ENCODE measurements at places on chromosomes 3 and 15.

GRCh38 chr3:155572085-155572484, 172.8 kb downstream of the PLCH1 start:
- no peak for DNase-seq

GRCh38 chr15:79169526-79170133, 79.0 kb upstream of the RASGRF1 start:
- no peak for DNase-seq

DNA sequence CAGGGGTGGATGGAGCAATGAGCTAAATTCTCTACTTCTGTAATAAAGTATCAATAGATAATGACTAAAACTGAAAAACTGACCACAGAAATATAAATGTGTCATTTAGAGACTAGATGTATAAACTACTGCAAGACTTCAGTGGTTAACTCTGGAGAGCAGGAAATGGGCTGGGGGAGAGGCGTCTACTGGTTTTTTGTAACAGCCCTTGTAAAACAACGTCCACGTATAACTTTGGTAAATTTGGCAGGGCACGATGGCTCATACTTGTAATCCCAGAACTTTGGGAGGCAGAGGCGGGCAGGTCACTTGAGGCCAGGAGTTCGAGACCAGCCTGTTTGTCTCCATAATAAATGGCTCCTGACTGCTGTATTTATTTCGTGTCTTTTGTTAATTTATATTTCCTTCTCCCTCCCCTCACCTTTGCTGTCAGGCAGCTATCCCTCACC, 12.5 kb downstream of the RAB27A start:
- DNase-seq = peak; percentile 32

DNA sequence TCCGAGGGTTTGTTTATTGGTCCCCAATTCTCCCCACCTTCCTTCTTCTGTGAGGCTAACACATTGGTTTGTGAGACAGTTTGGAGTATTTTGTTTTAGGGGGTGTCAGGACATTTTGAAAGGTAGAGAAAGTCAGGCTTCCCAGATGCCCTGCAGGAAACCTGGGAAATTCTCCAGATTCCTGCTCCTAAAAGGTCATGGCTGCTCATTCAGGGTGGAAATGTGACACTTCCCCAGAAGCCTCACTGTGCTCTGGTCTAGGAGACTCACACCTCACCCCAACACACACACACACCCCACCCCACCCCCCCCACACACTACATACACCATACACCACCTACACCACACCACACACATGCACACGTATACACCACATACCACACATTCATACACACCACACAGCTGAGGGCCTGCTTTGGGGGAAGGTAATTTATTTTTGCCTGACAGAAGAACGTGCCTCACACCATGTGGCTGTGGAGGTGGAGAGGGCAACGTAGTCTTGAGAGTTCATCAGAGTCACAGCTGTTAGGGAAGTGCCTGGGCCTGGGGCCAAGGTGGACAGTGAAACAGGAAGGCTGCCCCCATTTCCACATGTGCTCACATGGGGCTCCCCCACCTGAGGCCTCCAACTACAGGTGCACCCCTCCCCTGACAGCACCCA, 40.4 kb upstream of the LIMD1 start:
- no peak for DNase-seq

DNA sequence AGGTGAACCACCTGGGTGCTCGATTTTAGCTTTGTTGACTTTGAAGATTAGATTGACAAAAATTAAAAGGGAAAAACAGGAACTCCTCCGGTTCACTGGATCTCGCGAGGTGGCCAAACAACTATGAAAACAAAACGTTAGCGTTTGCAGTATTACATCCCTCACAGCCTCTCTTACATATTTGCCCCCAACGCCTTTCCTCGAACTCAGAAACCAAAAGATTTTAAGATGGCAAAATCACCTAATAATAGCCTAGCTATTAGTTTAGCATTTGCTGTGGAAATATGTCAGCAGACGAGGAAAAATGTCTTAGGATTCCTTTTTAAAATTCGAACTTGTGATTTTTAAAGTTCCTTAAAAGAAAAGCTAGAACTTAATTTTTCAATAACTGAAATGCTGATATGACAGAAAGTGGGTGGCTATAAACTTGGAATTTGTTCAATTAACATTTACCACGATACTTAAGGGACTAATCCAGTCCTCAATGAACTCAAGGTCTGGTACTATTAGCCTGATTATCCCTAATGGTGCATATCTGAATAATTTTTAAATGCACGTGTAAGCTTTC, 491 bp upstream of the SENP7 start:
- peak; percentile 10 for DNase-seq

- no peak for DNase-seq
Observed at GRCh38 chr3:197311591-197311990, 13.2 kb upstream of the DLG1 start.

DNA sequence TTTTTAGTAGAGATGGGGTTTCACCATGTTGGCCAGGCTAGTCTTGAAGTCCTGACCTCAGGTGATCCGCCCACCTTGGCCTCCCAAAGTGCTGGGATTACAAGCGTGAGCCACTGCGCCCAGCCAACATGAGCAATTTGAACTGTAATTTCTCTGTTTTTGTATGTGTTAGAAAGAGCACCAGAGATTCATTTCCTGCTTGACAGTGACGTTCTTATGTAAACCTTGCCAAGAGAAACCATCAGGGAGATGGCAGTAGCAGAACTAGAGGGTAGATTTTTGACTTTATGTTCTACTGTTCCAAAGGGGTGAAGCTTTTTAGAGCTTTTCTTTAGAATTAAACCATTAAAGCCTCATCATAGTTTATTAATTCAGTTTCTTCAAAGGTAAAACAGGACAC, 148.1 kb upstream of the UMPS start:
- no peak for DNase-seq

- no peak for DNase-seq
Observed at GRCh38 chr15:43268111-43269105, 1.7 kb upstream of the TGM5 start.

DNA sequence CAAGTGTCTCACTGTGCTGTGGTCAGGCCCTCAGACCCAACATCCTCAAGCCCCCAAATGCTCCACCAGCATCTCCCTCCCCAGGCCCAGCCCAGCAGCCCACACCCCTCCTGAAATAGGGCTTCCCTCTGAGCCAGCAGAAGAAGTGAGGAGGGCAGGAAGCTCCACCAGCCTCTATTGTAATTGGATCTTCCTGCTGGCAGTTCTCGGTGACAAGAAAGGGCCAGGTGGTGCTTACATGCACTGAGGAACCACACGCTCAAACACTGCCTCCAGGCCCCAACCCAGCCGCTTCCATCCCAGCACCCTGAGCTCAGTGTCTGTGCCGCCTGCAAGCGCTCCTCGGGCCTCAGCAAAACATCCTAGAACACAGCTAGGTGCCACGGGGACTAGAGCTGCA, 96.7 kb downstream of the ATP10A start:
- no peak for DNase-seq

DNA sequence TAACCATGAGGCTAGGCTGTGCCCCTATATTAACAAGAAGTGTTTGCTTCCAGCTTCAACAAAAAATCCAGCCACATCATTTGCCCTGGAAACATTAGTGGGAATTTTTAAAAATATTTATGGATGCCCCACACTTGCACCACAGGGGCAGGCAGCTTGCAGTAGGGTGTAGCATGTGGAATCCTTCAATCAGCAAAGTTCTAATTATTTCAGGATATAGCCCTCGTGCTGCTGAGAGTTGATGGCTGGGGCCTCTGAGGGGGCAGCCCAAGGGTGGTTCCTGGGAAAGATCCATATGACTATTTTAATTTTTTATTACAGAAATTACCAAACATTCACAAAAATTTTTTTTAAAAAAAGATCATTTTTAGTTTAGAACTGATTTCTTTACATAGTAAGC, 35.1 kb upstream of the LMCD1 start:
- DNase-seq = no peak

DNA sequence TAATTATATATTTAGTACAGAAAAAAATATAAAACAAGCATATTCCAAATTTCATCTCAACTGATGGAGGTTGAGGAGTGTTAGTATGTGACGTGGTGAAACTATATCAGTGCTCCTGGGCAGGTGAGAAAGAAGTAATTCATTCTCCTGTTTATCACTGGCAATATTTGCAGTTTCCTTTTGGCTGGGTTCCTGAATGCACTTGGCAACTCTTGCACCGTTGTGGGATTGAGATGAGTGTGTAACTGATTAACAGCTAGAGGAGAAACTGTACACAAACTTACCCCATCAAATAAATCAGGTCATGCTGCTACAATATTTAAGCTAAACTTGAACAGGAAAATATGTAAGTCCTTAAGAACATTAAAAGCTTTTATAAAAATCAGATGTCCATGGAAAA, 2.1 kb upstream of the ATP13A4 start:
- DNase-seq = no peak

DNA sequence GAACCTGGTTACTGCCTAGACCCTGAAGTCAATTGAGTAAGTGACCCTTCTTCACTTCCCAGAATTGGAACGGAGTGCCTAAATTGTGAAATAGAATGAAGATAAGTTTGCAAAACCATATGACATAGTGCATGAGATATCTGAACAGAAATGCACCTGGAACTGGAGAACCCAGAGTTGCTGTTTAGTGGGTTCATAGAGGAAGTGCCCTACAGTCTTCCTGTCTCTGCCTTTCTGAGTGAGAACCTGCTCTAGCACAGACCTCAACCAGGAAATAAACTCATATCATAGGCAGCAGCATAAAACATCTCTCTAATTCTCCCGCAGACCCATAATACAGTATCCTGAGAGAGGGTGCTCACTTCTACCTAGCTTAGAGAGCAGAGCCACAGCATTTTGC, 82.9 kb downstream of the EOMES start:
- no peak for DNase-seq

- no peak for DNase-seq
Observed at GRCh38 chr3:102480139-102480538, 45.3 kb downstream of the ZPLD1 start.

GRCh38 chr3:133376810-133377209, 23.0 kb upstream of the BFSP2 start:
- DNase-seq = no peak

GRCh38 chr15:78808550-78808949, 2.7 kb downstream of the ADAMTS7 start:
- no peak for DNase-seq

- no peak for DNase-seq
Observed at GRCh38 chr15:87843312-87843711, 413.2 kb downstream of the NTRK3 start.

DNA sequence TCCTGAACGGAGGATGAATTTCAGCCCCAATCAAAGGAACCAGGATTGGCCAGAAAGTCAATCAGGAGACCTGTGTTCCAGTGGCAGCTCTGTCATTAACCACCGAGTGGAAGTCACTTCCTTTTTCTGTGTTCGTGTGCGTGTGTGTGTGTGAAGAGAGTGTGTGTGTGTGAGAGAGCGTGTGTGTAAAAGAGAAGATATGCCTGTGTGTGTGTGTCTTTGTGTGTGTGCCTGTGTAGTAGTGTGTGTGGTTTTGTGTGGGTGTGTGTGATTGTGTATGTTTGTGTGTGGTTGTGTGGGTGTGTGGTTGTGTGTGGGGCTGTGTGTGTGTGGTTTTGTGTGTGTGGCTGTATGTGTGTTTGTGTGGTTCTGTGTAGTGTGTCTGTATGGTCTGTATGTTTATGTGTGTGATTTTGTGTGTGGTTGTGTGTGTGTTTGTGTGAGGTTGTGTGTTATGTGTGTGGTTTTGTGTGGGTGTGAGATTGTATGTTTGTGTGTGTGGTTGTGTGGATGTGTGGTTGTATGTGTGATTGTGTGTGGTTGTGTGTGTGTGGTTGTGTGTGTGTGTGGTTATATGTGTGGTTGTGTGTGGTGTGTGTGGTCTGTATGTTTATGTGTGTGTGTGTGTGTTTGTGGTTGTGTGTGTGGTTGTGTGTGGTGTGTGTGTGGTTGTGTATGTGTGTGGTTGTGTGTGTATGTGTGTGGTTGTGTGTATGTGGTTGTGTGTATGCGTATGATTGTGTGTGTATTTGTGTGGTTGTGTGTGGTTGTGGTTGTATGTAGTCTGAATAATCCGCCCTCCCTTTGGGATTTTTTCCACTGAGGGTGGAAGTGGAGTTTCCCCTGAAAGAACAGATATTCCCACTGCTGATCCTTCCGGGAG, 314.4 kb downstream of the SHQ1 start:
- DNase-seq = no peak

- DNase-seq = no peak
Observed at GRCh38 chr3:37922721-37923568, 61.3 kb downstream of the CTDSPL start.

GRCh38 chr15:88805031-88805780, 2.0 kb downstream of the ACAN start:
- no peak for DNase-seq

GRCh38 chr15:98620020-98620419, 28.3 kb upstream of the IGF1R start:
- DNase-seq = no peak

DNA sequence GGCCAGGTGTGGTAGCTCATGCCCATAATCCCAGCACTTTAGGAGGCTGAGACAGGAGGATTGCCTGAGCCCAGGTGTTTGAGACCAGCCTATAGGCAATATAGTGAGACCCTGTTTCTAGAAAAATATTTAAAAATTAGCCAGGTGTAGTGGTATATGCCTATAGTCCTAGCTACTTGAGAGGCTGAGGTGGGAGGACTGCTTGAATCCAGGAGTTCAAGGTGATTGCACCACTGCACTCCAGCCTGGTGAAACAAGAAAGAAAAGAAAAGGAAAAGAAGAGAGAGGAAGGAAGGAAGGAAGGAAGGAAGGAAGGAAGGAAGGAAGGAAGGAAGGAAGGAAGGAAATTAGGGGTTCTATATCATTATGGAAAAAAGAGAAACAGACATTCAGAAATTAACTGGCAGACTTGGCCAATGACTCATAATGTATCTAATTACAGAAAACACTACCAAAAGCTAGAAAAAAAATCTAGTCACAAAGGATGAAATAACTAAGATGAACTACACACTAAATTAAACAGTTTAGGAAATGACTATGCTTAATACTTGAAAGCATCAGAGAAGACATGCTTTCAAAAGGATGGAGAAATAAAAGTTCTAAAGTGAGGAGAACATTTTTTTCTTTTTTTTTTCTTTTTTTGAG, 45.4 kb upstream of the TERB2 start:
- DNase-seq = no peak

- DNase-seq = no peak
Observed at GRCh38 chr15:57255751-57256341, 120.5 kb upstream of the CGNL1 start.
